ENCODE measurements at places on chromosomes 16 and 17.

DNA sequence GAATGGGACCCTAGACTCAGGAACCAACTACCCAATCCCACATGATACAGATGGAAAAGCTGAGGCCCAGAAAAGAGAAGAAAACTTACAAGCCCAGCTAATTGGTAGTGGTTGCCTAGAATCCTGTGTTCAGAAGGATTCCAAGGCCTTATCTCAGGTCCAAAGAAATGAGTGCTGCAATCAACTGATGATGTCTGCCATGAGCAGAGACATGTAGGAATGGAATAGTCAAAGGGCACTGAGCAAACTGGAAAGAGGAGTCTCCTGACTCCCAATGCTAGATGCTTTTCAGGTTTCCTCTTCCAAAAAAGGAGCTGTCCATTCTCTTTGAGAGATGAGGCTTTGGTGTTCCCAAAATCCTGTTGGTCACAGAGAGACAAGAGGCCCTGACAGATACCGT, 210.6 kb downstream of the ZNF423 start:
- no peak for DNase-seq

GRCh38 chr16:4110680-4111079, 5.6 kb downstream of the ADCY9 start:
- no peak for DNase-seq

DNA sequence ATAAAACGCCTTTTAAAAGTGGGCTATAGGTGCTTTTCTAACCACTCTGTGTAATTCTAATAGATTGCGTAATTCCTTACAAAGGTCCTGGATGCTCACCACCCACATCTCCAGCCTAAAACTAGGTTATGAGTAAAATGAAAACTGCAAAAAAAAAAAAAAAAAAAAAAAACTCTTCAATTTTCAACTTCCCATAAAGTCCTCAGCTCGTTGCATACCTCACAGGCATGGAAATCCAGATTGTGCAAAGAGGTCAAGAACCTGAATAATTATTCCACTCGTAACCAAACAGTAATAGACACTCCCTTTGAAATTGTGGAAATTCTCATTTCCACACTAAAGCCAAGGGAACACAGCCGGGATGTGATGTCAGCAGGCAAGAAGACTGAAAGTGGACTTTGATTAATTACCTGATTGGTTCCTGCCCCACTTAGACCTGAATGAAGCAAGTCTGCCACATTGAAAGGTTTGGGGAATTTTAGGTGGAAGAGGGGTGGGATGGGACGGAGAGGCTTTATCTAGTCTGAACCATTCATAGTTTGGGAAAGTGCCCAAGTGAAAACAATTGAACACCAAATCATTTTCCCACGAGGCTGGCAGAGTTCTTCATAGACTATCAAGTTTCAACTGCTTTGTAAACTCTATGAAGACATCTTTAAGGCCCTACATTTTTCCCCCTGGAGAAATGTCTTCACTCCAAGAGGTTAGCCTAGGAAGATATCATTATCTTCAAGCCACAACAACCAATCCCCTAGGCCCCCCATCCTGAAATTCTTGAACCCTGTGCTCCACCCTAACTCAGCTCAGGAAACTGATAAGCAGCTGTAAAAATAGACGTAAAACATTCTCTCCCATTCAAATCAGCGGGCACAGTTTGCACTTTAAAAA, 49.1 kb upstream of the TANC2 start:
- DNase-seq: no peak

DNA sequence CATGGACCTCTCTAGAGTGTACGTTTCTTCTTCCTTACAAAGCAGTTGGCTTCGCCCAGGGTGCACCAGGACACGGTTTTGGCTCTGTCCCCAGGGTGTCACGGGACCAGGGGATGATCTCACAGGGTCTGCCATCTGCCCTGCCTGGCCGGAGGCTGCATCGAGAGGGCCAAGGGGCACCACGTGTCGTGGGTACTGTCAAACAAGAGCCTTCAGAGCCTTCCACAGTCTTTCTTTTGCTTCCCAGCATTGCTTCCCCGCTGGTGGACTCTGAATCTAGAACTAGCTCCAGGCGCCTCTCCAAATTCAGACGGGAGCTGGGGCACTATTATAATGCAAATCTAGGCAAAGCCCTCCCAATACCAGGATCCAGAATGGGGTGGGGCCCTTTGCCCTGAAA, 47.9 kb downstream of the MAPT start:
- peak; percentile 95 for DNase-seq

DNA sequence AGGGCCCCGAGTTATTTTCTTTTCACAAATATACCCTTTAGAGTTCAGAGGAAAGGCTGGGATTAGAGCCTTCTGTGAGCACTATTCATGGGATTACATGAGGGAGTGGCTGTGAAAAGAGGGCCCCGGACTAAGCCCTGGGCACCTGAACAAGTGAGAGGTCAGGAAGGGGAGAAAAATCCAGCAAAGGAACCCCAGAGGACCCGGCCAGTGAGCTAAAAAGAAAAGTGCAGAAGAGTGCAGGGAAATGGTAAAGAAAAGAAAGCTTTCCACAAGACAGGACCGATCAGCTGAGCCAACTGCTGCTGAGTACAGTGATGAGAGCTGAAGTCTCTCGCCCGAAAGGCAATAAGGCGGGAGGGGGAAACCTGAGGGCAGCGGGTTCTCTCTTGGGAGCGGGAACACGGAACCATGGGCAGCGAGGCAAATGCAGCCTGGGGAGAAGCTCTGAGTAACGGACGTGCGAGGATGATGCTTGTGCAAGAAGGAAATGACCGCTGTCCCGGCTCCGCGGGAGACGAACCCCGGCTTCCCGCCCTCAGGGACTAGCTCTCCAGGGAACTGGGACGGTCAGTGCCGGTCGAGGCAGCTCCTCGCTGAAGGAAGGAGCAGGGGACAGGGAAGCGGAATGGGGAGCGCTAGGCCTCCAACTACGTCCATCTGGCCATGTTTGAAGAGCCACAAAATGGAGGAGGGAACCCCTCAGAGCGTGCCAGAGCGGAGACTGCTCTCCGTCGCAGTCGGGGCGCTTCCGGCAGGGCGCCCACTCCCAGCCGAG, 665 bp upstream of the ALDH3A2 start:
- DNase-seq: peak; percentile 74

- DNase-seq: no peak
These were observed 423.5 kb downstream of the SHISA9 start for GRCh38 chr16:13324851-13325250.

- peak; percentile 63 for DNase-seq
These were observed 518.5 kb upstream of the EEF2KMT start for GRCh38 chr16:5615868-5616642.

- peak; percentile 32 for DNase-seq
These were observed 863 bp downstream of the LIMD2 start for GRCh38 chr17:63698886-63699637.

DNA sequence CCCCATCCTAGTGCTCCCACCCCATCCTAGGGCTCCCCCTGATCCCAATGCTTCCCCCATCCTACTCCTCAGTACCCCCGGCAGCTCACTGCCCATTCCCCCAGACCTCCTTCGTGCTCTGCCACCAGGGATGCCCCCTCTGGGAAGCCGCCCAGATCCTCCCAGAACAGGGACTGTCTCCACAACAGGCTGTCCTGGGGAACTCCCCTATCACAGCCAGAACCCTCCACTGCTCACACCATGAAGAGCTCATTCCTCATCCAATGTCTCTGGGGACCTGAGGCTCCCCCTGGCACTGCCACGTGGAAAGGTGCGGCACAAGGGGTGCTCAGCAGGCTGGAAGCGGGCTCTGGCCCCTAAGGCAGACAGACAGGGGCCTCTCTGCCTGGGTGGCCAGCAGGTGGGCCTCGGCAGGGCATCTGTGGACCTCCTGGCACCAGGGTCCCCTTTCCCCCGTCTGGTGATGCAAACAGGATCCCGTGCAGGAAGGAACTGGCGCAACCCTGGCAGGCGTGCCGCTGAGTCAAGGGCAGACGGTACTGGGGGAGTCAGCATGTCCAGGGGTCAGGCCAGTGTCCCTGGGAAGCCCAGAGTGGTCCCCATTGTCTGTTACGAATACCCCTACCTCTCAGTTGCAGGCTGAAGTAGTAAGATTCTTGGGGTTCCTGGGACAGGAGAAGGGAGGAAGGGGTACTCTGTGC, 14.8 kb upstream of the PVALEF start:
- no peak for DNase-seq

DNA sequence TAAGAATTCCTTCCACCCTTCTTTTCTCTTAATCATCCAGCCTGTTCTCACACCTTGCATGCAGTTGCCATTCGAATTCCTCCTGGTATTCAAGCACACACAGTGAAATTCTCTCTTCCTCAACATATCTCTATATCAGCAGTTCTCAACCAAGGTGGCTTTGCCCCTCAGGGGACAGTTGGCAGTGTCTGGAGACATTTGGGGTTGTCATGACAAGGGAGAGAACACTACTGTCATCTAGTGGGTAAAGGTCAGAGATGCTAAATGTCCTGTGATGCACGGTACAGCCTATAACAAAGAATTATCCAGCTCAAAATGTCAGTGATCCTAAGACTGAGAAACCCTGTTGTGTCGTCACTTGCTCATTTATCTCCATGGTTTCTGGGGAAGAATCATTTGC, 94.8 kb upstream of the CPHXL start:
- DNase-seq: no peak

DNA sequence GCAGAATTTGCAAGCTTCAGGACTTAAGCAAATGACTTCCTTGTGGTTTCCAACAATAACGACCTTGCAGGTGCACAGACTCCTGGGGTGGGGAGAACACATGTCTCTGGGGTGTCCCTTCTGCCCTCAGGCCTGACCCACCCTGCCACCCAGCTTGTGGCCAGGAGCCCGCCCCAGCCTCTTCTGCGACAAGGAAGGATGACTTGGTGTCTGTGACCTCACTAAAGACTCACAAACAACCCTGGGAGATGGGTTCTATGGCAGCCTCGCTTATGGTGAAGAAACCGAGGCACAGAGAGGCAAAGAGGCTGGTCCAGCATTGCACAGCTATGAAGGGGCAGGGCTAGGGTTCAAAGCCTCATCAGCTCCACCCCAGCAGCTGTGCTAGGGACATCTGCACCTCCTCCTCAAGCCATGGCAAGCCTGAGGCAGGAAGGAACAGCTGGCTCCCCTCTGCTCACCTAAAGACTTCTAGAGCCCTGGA, 2.6 kb downstream of the ATP2A3 start:
- DNase-seq: no peak

GRCh38 chr16:71610936-71611871, 14.8 kb upstream of the MARVELD3 start:
- DNase-seq: peak; percentile 18

DNA sequence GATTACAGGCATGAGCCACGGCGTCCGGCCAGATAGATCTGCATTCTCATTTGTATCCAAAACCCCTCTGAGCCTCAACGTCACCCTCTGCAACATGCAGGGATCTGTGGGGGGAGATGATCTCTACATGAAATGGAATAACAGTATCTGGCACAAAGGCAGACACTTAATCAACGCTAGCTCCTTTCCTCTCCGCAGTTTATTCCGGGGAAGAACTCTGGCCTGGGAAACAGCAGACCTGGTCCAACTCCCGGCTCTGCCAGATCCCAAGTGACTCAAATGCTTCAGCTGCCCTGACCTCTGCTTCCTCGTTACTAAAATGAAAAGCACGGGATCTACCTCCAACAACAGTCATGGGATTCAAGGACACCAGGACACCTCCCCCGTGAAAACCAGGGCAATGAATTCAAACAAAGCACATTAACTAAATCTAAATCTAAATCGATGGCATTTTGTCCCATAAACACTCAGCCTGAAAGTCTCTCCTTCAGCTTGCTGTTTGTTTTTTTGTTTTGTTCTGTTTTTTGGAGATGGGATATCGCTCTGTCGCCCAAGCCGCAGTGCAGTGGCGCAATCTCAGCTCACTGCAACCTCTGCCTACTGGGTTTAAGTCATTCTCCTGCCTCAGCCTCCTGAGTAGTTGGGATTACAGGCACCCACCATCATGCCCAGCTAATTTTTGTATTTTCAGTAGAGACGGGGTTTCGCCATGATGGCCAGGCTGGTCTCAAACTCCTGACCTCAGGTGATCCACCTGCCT, 78.2 kb downstream of the NXN start:
- DNase-seq: no peak

GRCh38 chr17:31418773-31419350, 27.4 kb downstream of the RAB11FIP4 start:
- DNase-seq: no peak

- no peak for DNase-seq
These were observed 510 bp downstream of the TPSG1 start for GRCh38 chr16:1224558-1224957.

- no peak for DNase-seq
These were observed 1470.1 kb upstream of the GOT2 start for GRCh38 chr16:60204181-60204580.

DNA sequence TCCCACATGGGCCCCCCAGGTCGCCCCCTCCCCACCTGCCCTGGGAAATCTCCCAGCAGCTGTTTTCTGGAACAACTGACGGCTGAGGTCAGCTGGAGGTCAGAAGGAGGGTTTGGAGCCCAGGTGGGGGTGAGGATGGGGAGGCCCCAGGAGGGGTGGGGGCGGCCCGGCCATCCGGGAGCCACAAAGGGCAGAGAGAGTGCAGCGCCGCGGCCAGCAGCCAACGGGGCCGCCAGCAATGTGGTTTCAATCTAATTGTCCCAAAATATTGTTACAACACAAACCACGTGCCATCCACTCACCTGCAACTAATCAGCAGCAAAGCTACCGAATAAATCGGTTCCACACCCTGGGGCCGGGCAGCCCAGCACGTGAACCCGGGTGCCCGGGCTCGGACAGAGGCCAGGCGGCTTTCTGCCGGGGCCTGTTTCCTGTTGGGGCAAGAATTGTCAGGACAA, 28.3 kb upstream of the SLC38A10 start:
- no peak for DNase-seq

DNA sequence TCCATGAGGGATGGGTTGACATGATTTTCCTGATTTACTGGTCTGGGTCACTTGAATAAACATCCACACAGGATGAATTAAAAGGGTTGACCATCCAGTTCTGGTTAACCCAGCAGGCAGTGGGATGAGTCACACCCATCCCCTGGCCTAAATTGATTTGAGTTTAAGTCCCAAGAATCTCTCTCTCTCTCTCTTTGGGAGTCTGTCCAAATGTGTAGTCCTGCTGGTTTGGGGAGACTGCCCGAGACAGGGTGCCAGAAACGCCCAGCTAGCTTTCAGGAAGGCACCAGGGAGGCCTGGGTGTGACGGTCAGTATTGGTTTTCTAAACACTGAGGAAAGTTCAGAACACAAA, 38.8 kb downstream of the SCPEP1 start:
- no peak for DNase-seq

GRCh38 chr17:78184868-78185267, 2.0 kb downstream of the TK1 start:
- no peak for DNase-seq

GRCh38 chr17:41932816-41933389, 2.5 kb downstream of the ODAD4 start:
- no peak for DNase-seq

DNA sequence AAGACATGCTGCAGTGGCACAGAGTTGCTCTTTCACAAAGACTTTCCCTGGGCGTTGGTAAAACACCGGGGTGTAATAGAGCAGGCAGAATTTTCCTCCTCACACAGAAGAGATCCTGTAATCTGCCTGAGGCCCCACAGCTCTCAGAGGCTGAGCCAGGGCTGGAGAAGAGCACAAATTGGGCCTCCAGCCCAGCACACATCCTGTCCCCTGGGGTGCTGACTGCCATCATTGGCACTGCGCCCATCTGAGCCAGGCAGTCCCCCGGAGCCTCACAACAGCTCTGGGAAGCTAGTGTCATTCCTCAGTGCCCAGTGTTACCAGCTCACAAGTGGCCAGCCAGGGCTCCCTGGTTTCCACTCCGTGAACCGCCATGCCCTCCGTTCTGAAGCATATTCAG, 119.4 kb downstream of the SOCS1 start:
- no peak for DNase-seq

- no peak for DNase-seq
These were observed 2.3 kb downstream of the ARSG start for GRCh38 chr17:68293490-68294195.
